ENCODE measurements at places on chromosomes 1 and 21. TPM values are rescaled to one million over a fixed set of nuclear protein-coding genes. Genes with fewer than 3 reads are reported as not detected.

DNA sequence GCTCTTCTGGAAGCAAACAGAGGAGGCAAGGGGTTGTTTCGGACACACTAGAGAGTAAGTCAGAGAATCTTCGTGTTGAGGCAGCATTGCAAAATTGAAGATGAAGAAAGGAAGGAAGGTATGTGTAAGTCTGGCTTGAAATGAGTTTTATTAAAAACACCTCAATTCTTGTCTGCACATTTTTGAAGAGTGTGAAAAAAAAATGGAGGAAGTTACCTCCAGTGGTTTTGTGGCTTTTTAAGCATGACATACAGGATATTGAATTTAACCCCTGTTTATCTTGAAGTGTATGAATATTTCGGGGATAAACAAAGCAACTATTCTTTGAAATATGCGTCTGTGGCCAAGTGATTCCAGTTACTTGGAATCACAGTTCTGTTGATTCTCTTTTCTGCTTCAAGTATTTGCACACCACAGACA, 203.2 kb upstream of the SGIP1 start:
- H3K36me3 ChIP-seq, result no peaks in the 10 kb centered on the region
- no peak for DNase-seq
- no peaks in the 10 kb centered on the region for H3K4me1 ChIP-seq
- no peak overlapping the region for H3K4me3 ChIP-seq
- peaks cover 2% of the 10 kb centered on the region for H3K27me3 ChIP-seq
- H3K27ac ChIP-seq, result no peak overlapping the region

GRCh38 chr1:244760471-244760870, 75.0 kb upstream of the COX20 start:
- no peaks in the 10 kb centered on the region for H3K4me1 ChIP-seq
- no peaks in the 10 kb centered on the region for H3K36me3 ChIP-seq
- H3K27me3 ChIP-seq, result peaks cover 51% of the 10 kb centered on the region
- no peak overlapping the region for H3K4me3 ChIP-seq

DNA sequence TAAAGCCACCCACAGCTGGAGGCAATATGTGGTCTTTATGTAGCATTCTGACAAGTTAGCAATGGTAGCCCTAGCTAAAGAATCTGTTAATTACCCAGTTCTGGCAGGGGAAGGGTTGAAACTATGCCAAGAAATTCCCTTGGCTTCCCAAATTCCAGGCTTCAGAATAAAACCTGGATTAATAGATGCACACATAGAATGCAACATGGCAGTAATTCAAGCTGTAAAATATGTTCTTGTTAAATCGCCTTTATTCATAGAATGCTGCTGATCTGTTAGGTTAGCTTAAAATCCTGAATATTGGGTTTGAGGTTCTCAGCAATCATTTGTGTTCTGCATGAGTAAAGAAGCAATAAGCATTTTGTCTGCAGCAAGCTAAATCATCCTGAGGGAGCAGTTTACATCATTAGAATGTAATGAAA, 80.1 kb downstream of the ZNF326 start:
- peaks cover 4% of the 10 kb centered on the region for H3K27me3 ChIP-seq
- H3K4me1 ChIP-seq, result no peaks in the 10 kb centered on the region
- no peaks in the 10 kb centered on the region for H3K36me3 ChIP-seq
- no peak for DNase-seq

- peaks cover 80% of the 10 kb centered on the region for H3K27me3 ChIP-seq
- no peak overlapping the region for H3K27ac ChIP-seq
Measured at GRCh38 chr1:9444532-9444931, 94.7 kb upstream of the SLC25A33 start.

DNA sequence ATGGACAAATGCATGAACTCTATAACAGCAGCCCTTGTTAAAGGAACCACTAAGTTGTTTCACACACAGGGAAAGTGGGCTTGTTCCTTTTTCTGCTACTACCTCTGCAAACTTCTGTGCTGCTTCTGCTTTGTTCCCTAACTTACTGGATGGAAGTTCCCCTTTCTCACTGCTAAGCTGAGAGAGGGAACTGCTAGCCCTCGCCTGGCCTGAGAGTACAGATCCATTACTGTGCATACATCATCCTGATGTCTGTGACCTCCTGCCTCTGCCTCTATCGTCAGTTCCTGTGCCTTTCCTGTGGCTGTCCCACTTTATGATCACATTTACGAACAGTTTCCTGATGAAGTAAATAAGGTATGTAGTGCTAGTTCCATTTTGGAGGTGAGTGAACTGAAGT, 3.5 kb downstream of the GNAT2 start:
- H3K36me3 ChIP-seq, result no peaks in the 10 kb centered on the region
- DNase-seq, result peak; percentile 35
- peaks cover 15% of the 10 kb centered on the region for H3K27me3 ChIP-seq
- peak overlapping the region; percentile 1 for H3K27ac ChIP-seq

DNA sequence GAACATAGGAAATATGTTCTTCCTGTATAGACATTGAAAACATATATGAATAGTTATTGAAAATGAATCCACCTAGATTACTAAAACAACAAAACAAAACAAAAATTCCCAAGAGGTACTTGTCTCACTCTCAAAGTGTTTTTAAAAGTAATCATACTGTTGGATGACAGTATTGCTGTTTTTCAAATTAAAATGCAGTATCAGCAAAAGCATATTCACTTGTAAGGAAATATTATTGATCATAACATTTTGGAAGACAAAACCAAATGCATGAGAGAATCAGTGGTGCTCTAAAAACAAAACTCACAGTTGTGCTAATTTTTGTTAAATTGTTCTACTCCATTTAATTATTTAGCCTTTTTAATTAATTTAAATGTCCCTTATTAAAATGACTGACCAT, 131.0 kb downstream of the COL11A1 start:
- H3K27ac ChIP-seq, result no peak overlapping the region
- H3K4me3 ChIP-seq, result no peak overlapping the region
- H3K4me1 ChIP-seq, result no peaks in the 10 kb centered on the region

GRCh38 chr1:184036517-184036949, 995 bp downstream of the COLGALT2 start:
- peak overlapping the region; percentile 65 for H3K4me3 ChIP-seq
- H3K27ac ChIP-seq, result peak overlapping the region; percentile 82
- no peaks in the 10 kb centered on the region for H3K27me3 ChIP-seq
- H3K4me1 ChIP-seq, result peaks cover 47% of the 10 kb centered on the region
- peak; percentile 69 for DNase-seq
- H3K36me3 ChIP-seq, result no peaks in the 10 kb centered on the region

- H3K4me3 ChIP-seq, result no peak overlapping the region
- H3K4me1 ChIP-seq, result no peaks in the 10 kb centered on the region
- H3K27me3 ChIP-seq, result no peaks in the 10 kb centered on the region
- H3K36me3 ChIP-seq, result no peaks in the 10 kb centered on the region
- no peak overlapping the region for H3K27ac ChIP-seq
- DNase-seq, result no peak
Measured at GRCh38 chr1:101356604-101357443, 120.0 kb downstream of the S1PR1 start.

- H3K4me3 ChIP-seq, result no peak overlapping the region
- H3K27me3 ChIP-seq, result peaks cover 62% of the 10 kb centered on the region
- 0 out of 2 replicates have a peak, but pooled peaks cover 10% of the 10 kb centered on the region for H3K4me1 ChIP-seq
- H3K27ac ChIP-seq, result no peak overlapping the region
Measured at GRCh38 chr1:230287674-230288315, 138.3 kb downstream of the PGBD5 start.

DNA sequence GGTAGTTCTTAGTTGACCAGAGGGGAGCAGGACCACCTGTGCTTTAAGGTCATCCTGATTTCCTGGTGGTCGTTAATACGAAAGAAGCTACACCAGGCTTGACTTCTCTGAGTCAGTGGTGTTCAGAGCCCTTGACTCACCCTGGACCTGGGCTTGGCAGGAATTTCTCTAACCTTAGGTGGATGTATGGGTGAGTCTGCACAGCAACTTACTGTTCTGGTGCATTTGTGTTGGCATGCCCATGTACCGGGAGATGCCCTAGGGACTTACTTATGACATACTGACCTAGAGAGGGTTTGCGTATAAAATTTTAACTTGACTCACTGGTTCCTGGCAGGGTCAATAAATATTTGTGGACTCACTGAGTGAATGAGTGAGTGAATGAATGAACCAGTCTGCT, 304.6 kb downstream of the DISC1 start:
- no peak overlapping the region for H3K27ac ChIP-seq
- no peaks in the 10 kb centered on the region for H3K27me3 ChIP-seq
- no peak for DNase-seq
- H3K4me3 ChIP-seq, result no peak overlapping the region
- no peaks in the 10 kb centered on the region for H3K36me3 ChIP-seq
- H3K4me1 ChIP-seq, result no peaks in the 10 kb centered on the region

- H3K27ac ChIP-seq, result no peak overlapping the region
- H3K27me3 ChIP-seq, result peaks cover 46% of the 10 kb centered on the region
- no peaks in the 10 kb centered on the region for H3K4me1 ChIP-seq
- H3K36me3 ChIP-seq, result no peaks in the 10 kb centered on the region
- no peak for DNase-seq
Measured at GRCh38 chr1:201228011-201228983, 37.7 kb downstream of the IGFN1 start.

GRCh38 chr1:92804721-92805201, 19.9 kb upstream of the EVI5 start:
- H3K27me3 ChIP-seq, result no peaks in the 10 kb centered on the region
- H3K36me3 ChIP-seq, result no peaks in the 10 kb centered on the region
- DNase-seq, result peak; percentile 85
- H3K27ac ChIP-seq, result peak overlapping the region; percentile 40
- peaks cover 9% of the 10 kb centered on the region for H3K4me1 ChIP-seq
- no peak overlapping the region for H3K4me3 ChIP-seq

GRCh38 chr1:61152469-61153105, 70.2 kb downstream of the NFIA start:
- H3K36me3 ChIP-seq, result peaks cover 5% of the 10 kb centered on the region
- no peak overlapping the region for H3K27ac ChIP-seq
- peaks cover 20% of the 10 kb centered on the region for H3K4me1 ChIP-seq
- no peak overlapping the region for H3K4me3 ChIP-seq
- DNase-seq, result no peak
- no peaks in the 10 kb centered on the region for H3K27me3 ChIP-seq

TMEM240 gene
- total RNA-seq, result 1.3 TPM

AK2 gene
- total RNA-seq, result 509 TPM

PADI1 gene
- total RNA-seq, result not detected

OSCP1 gene
- total RNA-seq, result not detected

NHLH1 gene
- total RNA-seq, result 0.78 TPM

PRAMEF6 gene
- not detected for total RNA-seq

HHIPL2 gene
- 0.40 TPM for total RNA-seq

KCNC4 gene
- total RNA-seq, result 2.0 TPM

Measured in K562 (cell line).